ENCODE measurements at places on chromosomes 13 and 19.
A peak's percentile ranks its signal among the peaks of the same experiment; 100 is the strongest.

GRCh38 chr19:18091217-18091608 lies 4.5 kb upstream of the IL12RB1 start:
- no peak for DNase-seq

- no peak for DNase-seq
Measured at GRCh38 chr13:46178821-46179220, 3.2 kb downstream of the LCP1 start.

DNA sequence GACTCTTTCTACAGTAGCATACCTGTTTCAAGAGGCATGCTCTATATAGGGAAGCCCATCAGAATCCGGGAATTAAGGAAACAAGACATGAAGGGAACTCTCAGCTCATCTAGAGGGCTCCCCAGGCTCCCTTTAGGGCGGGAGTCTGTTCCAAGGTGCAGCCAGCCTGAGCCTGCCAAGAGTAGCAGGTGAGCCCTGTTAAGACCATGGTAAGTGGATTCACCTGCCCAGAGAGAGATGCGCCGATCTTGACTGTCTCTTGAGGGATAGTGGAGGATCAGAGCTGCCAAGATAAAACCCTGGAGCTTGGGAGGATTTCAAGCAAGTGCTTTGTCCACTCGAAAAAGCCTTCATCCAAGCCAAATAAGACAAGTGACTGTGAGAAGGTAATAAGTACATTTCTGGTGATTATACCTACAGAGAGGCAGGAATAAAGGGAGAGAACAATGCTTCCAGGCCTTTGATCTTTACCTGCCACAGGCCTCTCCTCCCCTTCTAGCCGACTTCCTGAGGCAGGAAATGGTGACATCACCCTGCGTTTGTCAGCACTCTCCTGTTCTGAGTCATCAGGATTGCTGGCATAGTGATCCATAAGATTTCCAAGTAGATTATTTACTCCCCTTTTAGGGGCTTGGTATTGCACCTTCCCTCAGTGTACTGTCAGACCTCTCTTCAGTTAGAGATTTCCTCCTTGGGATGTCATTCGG lies 31.5 kb downstream of the KLF5 start:
- peak; percentile 48 for DNase-seq

- no peak for DNase-seq
Measured at GRCh38 chr13:23146006-23146405, 34.8 kb upstream of the SGCG start.

DNA sequence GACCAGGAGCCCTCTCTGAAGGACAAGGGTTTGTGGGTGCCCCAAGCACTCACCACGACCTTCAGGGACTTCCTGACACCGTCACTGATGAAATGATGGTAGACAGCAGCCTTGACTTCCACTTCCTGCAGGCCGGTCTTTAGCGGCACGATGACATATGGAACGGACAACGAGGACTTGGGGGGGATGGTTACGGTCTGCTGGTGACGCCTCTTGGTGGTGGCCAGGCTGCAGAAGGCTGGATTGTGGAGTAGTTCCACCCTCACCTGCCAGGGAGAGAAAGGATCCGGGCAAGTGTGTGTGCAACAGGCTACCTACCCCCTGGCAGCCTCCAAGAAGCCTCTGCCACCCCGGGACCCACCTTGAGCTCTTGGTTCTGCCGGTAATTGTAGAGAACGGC lies 23.2 kb downstream of the C3 start:
- no peak for DNase-seq

DNA sequence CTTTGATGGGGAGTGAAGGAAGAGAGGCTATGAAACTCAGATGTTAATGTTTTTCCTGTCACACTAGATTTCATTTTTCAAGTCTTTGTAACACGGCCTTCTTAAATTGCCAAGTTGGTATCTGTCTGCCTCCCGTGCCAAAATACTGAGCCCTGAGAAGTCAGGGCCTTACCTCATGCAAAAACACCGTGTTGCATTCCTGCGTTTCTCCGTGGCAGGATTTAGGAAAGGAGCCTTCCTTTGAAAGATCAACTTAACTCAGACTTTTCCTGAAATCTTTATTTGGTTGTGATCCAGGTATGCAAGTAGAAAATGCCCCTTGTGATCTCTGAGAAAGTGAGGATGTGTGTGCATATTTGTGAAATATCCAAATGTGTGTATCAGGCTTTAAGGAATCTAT lies 1291.0 kb upstream of the SLC10A2 start:
- DNase-seq, result peak; percentile 2

- DNase-seq, result no peak
Measured at GRCh38 chr19:38036707-38037611, 130.0 kb downstream of the SIPA1L3 start.

- peak; percentile 78 for DNase-seq
Measured at GRCh38 chr19:7098701-7099596, 29.4 kb downstream of the ZNF557 start.

GRCh38 chr13:56861476-56861875 lies 279.2 kb upstream of the PRR20A start:
- DNase-seq, result no peak

GRCh38 chr19:41707502-41707812 lies 969 bp upstream of the CEACAM5 start:
- no peak for DNase-seq

DNA sequence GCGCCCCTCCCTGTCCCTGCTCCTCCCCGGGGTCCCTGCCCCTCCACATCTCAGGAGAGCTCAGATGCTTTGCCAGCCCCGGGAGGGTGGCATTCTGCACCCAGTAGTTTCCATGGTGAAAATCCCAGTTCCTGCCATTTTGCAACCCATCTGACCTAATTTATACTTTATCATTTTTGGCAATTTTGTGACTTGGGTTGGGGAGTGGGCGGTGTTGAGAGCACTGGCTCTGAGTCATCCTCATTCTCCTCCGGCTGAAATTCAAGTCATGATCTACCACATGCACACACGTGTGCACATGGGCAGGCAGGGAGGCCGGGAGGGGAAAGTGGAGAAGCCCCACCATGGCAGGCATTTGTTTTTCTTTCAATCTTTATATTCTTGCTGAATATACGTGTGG lies 208.6 kb downstream of the URI1 start:
- no peak for DNase-seq

DNA sequence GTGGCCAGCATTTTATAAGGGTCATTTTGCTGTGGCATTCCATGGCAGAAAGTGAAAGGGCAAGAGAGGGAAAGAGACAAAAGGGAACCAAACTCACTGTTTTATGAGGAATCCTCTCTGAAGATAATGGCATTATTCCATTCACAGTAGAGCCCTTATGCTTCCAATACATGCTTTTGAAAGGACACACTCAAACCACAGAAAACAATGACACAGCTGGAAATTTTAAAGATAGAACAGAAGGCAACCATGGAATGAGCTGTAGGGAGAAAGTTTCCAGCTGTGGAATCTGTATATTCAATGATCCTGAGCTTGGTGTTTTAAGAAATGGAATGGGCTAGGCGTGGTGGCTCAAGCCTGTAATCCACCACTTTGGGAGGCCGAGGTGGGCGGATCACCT lies 677.4 kb downstream of the SLITRK1 start:
- no peak for DNase-seq

DNA sequence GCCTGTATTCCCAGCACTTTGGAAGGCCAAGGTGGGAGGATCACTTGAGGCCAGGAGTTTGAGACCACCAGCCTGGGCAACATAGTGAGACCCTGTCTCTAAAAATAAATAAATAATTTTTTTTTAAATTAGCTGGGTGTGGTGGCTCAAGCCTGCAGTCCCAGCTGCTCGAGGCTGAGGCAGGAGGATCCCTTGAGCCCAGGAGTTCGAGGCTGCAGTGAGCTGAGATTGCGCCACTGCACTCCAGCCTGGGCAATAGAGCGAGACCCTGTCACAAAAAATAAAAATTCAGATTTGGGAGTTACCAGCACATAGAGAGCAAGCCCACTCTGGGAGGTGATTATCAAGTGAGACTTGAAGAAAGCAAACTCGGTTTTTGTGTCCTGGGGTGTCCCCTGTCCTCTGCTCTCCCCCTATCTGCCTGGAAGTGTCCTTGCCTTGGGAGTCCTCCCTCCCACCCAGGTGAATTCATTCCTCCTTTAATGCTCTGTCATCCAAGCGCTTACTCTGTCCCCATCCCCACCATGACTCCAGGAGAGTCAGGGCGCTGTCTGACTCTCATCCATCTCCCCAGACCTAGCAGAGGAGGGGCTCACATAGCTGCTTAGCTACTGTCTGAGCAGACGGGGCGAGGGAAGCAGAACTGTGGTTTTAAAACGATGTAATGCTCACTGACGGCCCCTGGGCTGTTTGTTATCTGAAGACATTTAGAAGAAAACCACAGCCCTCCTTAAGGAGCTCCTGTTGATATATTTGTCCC lies 146.8 kb downstream of the STK24 start:
- no peak for DNase-seq

DNA sequence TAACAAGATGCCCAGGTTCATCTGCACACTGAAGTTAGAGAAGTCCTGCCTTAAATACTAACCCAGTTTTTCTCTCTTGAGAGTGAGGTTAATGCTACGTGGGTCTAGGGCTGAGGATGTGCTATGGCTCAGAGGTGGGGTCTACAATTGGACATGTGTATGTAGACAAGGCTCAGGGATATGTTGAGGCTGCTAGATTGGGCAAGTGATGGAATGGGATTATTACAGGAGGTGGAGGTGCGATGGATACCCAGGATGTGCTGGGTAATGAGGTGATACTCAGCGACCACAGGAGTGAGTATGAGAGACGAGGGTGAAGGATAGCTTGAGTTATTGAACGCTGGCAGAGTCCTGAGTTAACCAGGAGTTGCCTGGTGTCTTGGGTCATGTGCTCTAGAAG lies 38.1 kb downstream of the PPP2R1A start:
- no peak for DNase-seq

DNA sequence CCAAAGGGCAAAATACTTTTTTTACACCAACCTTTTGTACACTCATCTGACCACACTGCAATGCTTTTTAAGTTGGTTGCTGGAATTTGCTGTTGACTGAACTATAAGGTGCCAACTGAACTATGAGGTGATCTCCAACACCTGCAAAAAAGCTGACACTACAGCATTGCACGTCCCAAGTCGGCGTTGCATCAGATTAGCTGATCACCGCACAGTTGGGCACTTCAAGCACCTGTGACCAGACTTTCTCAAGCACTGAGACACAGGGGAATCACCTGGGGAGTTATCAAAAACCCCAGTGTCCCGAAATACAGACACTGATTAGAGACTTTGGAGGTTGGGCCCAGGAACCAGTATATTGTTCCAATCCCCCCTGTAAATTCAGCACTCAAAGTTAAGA lies 1.1 kb downstream of the NLRP11 start:
- no peak for DNase-seq

- DNase-seq, result no peak
Measured at GRCh38 chr13:42899266-42899665, 92.8 kb downstream of the EPSTI1 start.

- no peak for DNase-seq
Measured at GRCh38 chr13:110636701-110637201, 21.4 kb downstream of the NAXD start.

DNA sequence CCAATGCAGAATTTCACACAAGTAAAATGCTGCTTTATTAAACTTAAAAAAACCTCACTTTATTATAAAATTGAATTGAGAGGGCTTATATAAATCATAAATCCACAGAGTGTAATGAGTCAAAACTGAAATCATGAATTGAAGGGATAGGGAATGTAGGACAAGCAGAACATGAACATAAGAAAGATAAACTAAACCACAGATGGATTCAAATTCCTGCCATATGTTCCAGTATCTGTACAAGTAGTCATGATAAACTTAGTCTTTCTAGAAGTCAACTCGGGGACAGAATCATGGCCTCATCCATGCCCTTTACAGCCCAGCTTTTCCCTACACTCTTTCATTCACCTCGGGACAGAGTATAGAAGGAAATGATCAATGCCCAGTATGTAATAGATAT lies 16.6 kb downstream of the LMO7 start:
- no peak for DNase-seq

- DNase-seq, result no peak
Measured at GRCh38 chr13:33139184-33139583, 123.0 kb downstream of the KL start.

DNA sequence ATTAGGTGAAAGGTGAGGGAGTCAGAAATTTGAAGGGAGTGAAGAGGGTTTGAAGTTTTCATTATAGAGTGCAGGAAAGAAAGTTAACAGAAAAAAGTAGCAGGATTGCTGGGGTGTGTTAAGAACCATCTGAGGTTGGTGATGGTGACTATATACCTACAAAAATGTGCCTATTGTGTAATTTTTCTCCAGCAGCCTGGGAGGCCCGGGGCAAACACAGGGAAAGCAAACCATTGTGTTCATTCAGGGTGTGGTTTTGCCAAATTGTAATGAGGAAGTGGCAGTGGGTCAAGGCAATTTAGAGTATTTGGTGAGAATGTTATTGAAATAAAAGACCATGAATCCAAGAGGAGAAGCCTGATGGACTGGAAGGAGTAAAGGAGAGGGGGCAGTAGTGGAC lies 8.2 kb upstream of the SUCLA2 start:
- DNase-seq, result peak; percentile 59

DNA sequence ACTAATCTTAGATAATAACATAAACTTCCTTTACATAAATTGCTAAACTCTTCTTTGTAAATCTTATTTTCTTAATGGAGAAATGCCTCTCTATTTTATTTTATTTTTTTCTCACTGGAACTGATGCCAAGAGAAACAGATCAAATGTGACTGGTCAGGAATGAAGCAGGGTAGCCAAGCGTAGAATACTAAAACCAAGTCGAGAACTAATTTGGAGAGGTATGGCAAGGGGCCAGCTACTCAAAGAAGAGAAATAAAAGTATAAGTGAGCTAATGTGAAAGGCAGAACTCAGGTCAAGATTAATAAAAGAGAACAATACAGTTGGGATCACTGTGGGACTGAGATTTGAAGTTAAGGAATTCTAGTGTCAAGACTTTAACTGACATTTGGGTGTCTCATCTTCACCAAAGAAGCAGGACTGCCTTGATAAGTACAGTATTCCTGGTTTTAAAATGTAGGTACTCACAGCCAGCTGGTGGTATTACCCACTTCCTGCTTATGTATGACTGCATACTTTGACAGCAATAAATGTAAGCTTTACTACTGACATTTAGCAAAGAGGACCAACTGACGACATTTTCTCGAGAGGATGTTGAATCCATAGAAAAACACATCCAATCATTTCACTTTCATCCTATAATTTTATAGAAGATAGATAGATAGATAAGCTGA lies 1192.2 kb downstream of the EFNB2 start:
- DNase-seq, result no peak

GRCh38 chr19:17202713-17203112 lies 12.4 kb upstream of the USE1 start:
- DNase-seq, result no peak

- peak; percentile 88 for DNase-seq
Measured at GRCh38 chr13:97043302-97043701, 49.0 kb upstream of the OXGR1 start.

DNA sequence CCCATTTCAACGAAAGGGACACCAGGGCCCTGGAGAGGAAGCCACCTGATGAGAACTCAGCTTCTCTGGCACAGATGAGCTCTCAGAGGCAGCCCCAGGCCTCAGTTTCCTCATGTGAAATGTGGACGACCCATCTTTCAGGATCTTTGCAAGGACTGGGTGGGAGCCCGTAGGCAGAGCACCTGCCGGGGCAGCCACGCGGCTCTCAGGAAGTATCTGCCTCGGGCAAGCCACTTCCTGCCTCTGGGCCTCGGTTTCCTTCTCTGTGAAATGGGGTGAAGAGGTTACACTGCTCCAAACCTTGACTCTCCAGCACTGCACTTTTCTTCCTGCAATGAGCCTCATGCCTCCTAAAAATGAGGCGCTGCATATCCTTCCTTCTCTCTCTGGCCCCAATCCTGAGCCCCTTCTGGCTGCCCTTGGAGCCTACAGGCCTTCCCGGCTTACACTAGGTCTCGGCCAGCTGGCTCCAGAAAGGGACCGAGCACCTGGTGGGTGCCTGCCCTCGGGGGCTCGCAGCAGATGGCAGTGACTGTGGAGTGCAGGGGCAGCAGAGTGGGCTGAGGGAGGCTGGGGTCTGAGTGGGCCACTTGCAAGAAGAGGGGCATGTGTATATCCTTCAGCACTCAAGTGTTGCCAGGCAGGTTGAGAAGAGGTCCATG lies 3.5 kb downstream of the SSBP4 start:
- DNase-seq, result no peak
